Stimulated activated CD4-positive, alpha-beta T cell treated with anti-CD3 and anti-CD28 coated beads, Interleukin-1b, Interleukin-23, amount 100 ng/mL, for 24 hours (primary cell): ENCODE measurements at places on chromosomes 3 and 15.

GRCh38 chr3:122677216-122677615 is 3.4 kb upstream of the PARP14 start:
- no peak for DNase-seq

DNA sequence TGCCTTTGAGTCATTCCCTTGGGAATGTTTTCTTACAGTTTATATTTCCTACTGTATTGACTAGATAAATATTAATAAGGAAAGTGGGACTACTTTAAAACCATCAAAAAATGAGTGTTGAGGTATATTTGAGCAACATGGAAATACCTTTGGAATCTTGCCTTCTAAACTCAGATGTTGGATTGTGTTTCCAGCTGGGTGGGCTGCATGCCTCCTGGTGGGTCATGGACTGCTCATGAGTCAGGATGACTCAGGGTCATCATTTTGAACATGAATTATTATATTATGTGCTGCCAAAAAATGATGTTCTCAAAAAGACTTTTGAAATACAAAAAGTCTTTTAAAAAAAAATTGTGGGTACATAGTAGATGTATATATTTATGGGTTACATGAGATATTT is 41.1 kb upstream of the APH1B start:
- no peak for DNase-seq

DNA sequence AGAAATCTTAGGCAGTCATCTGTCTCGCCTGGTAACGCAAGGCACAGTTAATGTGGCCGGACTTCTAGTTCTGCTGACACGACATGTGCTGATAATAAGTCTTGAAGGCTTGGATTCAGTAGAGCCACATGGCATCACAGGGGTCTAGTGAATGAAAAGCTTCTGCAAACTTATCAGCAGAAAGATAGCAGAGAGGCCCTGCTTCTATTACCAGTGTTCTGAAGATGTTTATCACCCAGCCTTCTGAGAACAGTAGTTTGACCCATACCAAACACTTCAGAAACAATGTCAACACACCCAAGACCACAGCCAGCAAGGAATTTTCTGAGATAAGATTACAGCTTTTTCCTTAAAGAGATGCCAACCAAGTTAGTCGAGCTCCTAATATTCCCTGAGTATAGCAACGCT is 102.7 kb upstream of the UMPS start:
- DNase-seq: no peak

DNA sequence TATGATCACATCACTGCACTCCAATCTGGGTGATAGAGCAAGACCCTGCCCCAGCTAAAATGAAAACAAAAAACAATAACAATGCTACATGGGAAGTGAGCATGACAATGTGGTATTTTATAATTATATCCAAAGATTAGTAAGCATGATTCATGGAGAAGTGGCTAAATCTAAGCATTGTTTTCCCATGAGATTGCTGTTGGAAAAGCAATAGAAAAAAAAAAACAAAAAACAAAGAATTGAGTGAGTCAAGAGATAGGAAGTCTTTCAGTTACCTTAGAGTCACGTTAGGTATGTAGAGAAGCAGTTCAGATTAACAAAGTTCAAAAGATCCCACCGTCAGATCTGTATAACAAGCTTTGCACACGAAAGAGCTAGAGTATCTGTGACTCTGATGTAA is 210.3 kb upstream of the CNTN6 start:
- DNase-seq: no peak

DNA sequence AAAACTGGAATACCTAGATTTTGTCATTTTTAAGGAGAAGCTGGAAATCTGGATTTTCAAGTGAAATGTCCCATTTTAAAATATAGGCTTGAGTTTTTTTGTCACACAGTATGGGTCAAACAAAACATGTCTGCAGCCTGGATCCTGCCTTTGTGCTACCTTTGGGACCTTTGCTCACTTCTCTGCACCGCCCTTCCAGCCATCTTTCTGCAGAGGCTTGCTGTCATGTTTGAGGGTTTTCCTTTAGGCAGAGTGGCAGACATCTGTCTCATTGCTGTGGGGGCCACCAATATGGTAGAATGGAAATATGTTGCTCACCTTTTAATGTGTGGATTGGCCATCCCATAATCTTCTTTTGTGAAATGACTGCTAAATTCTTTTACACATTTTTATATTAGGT is 136.3 kb downstream of the EEFSEC start:
- DNase-seq: no peak
